HCT116 (cell line): ENCODE measurements at places on chromosomes 1 and 21. TPM values are rescaled to one million over a fixed set of nuclear protein-coding genes. Genes with fewer than 3 reads are reported as not detected.
A peak's percentile ranks its signal among the peaks of the same experiment; 100 is the strongest.

Gene TOMM40L
- 9.8 TPM for total RNA-seq

GRCh38 chr1:41888756-41889155 lies 30.0 kb downstream of the HIVEP3 start:
- no peak for DNase-seq

DNA sequence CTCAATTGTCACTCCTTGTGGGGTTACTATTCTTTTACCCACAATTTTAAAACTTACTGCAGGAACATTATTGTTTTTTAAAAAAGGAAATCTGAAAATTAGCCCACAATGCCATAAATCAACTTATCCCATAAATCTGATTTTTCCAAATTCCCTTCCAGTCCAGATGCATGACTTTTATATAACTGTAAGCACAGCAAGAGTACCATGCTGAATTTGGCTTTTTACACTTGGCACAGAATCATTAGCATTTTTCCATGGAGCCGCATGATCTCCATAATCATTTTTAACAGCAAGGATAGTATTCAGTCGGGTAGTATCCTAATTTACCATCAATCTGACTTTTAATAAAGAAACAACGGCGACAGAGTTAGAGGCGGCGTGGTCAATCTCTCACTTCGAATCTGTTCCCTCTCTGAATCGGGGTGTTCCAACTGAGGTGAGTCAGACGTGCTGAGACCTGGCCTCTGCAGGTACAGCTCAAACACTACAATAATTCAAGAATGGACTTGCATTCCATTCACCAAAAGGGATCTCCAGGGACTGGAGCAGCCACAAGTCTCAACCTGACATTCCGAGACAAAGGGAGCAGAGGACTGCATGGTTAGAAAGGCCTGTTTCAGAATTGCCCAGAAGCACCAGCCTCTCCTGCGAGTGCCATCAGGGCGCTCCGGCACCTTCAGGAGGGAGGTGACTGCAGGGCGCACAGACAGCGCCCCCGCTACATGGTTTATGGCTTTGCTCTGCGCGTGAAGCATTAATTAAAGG lies 48.9 kb downstream of the SLC66A1 start:
- no peak for DNase-seq

Gene NTMT2
- not detected for total RNA-seq

Gene IRF6
- 35.2 TPM for total RNA-seq

DNA sequence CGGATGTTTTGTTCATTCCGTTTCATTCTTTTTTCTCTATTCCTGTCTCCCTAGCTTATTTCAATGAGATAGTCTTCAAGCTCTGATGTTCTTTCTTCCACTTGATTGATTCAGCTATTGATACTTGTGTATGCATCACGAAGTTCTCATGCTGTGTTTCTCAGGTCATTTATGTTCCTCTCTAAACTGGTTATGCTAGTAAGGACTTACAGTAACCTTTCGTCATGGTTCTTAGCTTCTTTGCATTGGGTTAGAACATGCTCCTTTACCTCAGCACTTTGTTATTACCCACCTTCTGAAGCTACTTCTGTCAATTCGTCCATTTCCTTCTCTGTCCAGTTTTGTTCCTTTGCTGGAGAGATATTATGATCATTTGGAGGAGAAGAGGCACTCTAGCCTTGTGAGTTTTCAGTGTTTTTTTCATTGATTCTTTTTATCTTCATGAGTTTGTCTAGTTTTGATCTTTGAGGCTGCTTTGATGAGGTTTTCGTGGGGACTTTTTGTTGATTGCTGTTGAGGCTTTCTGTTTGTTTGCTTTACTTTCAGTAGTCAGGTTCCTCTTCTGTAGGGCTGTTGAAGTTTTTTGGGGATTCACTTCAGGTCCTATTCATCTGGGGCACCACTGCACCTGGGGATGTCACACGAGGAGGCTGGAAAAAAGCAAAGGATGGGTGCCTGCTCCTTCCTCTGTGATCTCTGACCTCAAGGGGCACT lies 496.9 kb upstream of the LRRC7 start:
- no peak for DNase-seq

Gene WDR64
- total RNA-seq = not detected

Gene HTR1D
- total RNA-seq = 3.5 TPM

DNA sequence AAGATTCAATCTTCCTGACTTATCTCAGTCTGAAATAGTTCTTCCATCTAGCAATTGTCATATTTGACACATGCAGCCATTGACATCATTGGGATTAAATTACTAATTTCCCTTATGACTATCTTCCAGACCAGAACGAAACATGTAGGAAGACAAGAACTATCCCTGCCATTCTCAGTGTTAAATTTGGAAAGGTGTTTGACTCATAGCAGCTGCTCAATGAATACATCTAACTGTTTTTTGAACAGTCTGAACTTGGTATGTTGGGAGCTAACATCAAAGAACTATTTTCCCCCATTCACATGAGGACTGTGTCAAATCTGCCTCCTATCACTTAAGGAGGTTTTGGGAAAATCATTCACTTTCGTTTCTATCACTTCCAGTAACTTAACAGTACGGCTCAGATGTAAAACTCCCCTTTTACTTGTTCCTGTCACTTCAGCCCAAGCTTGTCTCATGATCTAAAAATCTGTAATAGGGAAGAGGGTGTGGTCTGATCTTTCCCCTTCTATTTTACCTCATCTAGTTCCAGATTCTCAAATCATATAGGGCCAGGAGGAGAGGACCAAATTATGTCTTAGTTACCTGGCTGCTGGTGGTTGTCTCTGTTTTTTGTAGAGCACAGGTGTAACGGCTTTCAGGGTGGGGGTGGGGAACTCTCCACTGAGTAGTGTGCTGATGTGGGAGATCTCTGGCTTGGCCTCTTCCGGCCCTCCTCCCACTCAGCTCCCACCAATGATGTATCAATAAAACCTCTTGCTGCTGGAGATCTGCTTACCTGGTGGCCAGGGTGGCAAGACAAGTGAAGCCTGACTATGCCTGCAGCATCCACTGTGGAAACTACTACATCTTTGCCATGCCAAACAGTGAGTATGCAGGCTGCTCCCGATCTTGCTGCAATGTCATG lies 26.2 kb upstream of the SLAMF1 start:
- DNase-seq = no peak

Gene NUP210L
- total RNA-seq = 0.10 TPM

Gene BCAN
- not detected for total RNA-seq

GRCh38 chr1:11498956-11499594 lies 20.1 kb downstream of the DISP3 start:
- no peak for DNase-seq

GRCh38 chr21:43608225-43608624 lies 51.1 kb downstream of the HSF2BP start:
- no peak for DNase-seq

Gene PADI2
- 2.7 TPM for total RNA-seq

Gene ITLN2
- total RNA-seq = 0.20 TPM

Gene PTPRU
- 40.7 TPM for total RNA-seq

Gene KIRREL1
- total RNA-seq = 20.0 TPM

- DNase-seq = no peak
These were observed 425.1 kb downstream of the KIF26B start for GRCh38 chr1:245579881-245580280.

Gene PPFIA4
- total RNA-seq = 10.8 TPM

- DNase-seq = no peak
These were observed 391 bp upstream of the KIAA1614 start for GRCh38 chr1:180912211-180912800.

DNA sequence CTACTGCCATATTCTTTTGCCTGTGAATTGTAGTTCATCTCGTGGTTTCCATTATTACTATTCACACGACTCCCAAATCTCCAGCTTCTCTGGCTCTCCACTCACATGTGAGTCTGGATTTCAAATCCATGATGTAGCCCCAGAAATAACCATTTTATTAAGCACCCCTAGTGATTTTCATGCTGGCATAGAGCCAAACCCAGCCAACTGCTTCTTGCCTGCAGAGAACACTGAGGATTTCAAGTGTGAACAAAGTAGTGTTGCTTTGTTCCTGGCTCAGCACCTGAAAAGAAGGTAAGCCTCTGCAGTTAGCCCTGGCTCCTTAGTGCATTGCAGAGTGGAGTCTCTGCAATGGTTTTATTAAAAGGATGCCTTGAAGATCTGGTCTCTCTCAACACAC lies 25.9 kb downstream of the UTP25 start:
- DNase-seq = no peak

Gene CFHR4
- not detected for total RNA-seq

- DNase-seq = no peak
These were observed 19.8 kb upstream of the CLSTN1 start for GRCh38 chr1:9843576-9843945.

DNA sequence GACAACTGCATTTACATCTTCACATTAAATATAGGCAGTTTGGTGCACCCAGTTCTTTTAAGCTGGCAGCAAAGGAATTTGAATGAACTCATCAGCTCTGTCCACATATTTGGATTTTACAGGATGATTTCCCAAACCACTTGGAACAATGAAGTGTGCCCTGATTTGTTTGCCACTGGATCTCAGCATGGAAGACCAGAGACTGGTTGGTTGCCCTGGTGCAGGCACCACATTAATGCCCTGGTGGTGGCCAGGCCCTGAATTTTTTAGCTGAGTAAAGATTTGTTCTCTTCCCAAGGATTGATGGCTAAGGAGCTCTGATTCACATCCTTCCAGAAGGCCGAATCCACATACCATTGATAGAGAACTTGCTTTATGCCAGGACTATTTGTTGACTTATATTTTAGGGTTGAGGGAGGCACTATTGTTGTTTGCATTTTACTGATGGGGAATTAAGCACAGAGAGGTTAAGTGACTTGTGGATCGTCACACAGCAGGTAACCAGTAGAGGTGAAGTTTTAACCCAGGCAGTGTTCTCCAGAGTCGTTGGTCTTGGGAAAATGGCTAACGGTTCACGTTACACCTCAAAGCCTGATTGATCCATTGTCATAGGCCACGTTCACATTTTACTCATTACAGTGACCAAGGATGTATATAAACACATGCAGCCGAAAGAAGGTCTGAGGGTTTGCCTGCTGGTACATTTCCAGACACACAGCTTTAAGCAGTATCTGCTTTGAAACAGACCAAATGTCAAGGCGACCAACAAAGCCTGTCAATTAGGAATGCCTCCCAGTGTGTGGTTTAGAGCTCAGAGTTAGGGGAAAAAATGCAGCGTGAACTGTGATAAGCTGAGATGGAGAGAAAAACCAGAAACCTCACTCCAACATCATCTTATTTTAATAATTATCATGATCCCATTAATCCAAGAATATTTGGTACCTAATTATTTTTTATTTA lies 50.7 kb downstream of the KAZN start:
- no peak for DNase-seq

DNA sequence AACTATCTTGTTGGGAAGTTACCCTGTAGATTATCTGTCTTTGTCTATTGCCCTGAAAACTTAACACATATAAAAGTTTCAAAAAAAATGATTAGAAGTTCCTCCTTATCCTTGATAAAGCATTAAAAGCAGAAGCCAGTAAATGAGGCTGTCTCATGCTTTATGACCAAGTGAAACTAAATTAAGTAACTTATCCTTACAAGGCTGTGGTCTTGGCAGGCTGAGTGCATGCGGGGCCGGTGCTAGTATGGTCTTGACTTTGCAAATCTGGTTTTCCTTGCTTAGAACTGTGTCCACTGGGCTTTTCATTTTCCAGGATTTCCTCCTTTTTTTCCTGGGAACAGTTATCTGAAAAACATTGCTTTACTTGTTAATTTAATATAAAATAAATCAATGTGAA lies 43.1 kb downstream of the PCNX2 start:
- no peak for DNase-seq

GRCh38 chr1:162541619-162542141 lies 19.8 kb upstream of the UAP1 start:
- peak; percentile 47 for DNase-seq

GRCh38 chr1:29211086-29212030 lies 19.4 kb downstream of the MECR start:
- DNase-seq = no peak

- no peak for DNase-seq
These were observed 34.5 kb upstream of the ATP2B4 start for GRCh38 chr1:203592156-203592555.

Gene IFNLR1
- 7.6 TPM for total RNA-seq

- DNase-seq = no peak
These were observed 604.9 kb upstream of the PTBP2 start for GRCh38 chr1:96116731-96117130.

Gene OR2L13
- total RNA-seq = not detected

GRCh38 chr1:202200112-202200548 lies 6.5 kb downstream of the LGR6 start:
- peak; percentile 52 for DNase-seq

Gene FNBP1L
- total RNA-seq = 26.1 TPM

Gene KLF17
- not detected for total RNA-seq

Gene CNKSR1
- 26.6 TPM for total RNA-seq

DNA sequence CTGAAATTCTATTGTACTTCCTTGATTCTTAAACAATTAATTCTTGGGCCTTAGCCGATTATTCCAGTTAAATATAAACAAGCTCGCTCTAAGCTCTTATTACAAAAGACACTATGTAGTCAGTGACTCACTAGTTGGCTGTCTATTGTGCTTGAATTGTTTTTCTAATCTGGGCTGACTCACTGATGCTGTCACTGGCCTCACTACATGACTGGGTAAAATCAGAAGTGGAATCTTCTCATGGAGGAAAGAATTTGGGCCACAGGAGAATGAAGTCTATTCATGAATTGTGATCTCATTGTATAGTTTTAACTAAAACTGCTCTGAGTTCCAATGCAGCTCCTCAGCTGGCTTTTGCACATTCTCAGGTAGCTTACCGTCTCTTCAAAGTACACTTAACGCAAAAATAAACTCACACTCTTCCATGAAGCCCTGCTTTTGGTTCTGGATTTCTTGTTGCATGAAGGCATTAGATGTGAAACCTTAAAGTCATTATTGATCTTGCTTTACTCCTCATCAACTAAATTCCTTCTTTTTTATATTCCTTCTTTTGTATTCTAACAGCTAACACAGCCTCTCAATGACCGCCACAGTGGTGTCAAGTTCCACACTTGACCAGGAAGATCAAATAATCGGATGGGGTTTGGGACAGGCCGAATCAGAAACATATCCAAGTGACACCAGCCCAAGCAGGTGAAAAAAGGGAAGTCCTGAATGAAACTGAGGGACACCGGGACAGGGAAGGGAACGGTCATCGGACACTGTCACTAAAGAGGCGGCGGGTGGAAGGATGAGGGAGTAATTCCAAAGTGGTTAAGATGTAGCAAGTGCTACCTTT lies 80.9 kb upstream of the LBR start:
- DNase-seq = peak; percentile 94

DNA sequence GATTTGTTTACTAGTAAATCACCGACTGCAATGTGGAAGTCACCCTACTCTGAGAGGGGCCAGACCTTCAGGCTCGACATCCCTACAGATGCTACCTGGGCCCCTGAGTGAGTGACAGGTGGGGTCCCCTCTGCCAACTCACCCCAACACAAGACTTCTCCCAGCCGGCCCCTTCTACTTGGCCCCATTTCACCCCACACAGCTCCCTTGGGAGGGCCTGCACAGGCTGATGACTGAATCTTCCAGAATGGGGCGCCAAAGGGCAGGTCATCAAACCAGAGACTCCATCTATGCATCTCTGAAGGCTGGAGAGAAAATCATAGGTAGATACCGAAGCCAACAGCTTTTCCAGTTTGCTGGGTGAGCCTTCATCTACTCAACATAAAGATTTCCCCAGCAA lies 9.4 kb upstream of the S100A8 start:
- DNase-seq = no peak

Gene NES
- 8.4 TPM for total RNA-seq
